ENCODE measurements at places on chromosomes 7 and 10.

DNA sequence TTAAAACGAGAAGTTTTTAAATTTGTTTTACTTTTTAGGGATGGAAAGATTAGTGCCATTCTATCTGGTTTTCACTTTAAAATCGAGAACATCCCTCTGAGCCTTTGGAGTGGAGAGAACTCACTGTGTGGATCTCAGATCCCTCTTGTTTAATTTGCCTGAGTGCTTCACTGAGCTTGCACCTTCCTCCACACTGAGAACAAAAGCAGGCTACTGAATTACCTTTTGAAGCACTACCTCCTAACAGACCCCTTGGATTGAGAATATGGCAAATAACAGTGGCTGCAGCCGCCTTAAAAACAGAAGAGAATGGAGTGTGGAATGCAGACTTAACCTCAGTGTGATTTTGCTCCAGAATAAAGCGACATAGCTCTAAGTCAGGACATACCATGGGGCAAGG is 204.7 kb downstream of the CNTNAP2 start:
- DNase-seq = no peak

DNA sequence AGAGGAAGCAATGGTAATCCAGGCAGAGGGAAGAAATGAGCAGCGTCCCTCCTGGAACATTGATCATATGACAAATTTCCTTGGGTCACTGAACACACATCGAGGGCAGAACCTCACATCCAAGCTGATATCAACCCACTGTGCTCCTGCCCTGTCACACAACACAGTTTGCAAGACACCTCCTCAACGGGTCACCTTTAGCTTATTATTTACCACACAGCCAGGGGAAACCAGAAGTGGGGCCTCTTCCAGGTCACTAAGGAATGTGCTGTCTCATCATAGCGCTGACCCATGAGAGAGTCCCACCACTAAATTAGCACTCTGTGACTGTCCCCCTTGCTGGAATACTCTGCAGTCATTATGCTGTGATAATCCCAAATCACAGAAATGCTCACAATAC is 69.7 kb upstream of the PPP1R3C start:
- no peak for DNase-seq

- no peak for DNase-seq
Measured at GRCh38 chr7:5687936-5688630, 93.4 kb downstream of the RNF216 start.

GRCh38 chr10:34161777-34162370 is 653.2 kb downstream of the PARD3 start:
- DNase-seq = no peak

DNA sequence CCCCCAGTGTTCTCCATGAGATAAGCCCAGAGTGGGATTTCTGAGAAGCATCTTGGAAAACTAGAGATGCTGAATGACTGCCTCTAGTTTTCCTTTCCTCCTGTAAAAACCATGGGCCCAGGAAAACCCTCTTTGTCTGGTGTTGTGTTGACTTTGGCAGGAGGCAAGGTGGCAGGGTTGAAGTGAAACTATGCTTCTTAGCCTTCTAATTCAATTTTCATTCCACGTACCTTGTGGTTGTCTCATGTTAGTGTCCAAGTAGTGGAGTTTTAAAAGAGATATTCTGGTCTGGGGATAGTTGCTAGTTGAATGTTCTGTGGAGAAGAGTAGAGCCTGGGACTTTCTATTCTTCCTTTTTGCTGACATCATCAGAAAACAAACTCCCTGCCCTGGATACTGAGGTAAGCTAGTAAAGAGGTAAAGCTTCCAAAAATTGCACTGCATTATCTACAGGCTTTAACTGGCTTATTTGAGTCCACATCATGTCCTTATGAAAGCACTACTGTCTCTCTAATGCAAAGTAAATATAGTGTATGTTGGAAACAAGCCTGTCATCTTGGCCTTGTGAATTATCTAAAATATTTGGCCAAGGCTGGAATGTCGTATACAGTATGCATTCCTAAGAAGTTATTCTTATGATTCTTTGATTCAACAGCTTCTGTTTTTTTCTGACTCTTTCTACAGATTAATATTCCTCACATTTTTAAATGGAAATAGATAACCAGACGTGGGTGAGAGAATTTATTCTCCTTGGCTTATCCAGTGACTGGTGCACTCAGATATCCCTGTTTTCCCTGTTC is at the start of gene OR2F2:
Gene OR2F2, plus strand, starts transcription at position 708 of the 800 bp plus-strand sequence. Its CDS starts 0 bp downstream, at position 708.
- DNase-seq = no peak

GRCh38 chr7:25940086-25940906 is 211.7 kb upstream of the NFE2L3 start:
- no peak for DNase-seq

GRCh38 chr7:31991406-31991805 is 78.8 kb downstream of the PDE1C start:
- no peak for DNase-seq

GRCh38 chr10:88114368-88114767 is 250.9 kb downstream of the PTEN start:
- DNase-seq = no peak

- no peak for DNase-seq
Measured at GRCh38 chr10:127472976-127473375, 76.1 kb upstream of the NPS start.

DNA sequence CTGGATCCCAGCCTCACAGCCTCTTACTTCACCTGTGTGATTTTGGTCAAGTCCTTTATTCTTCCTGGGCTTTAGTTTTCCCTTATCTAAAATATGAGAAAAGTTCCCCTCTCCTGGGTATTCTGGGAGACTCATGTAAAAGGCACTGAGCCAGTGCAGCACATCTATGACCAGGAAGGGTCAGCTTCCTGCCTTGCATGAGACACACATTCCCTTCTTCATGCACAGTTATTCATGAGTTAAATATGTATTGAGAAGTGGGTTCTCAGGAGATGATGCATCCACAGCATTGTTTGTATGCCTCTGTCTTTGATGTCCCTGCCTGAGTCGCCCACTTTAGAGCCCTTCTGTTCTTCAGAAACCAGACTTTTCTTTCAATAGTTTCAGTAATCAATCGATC is 33.3 kb downstream of the EGFR start:
- no peak for DNase-seq

GRCh38 chr7:2044883-2045471 is 187.8 kb downstream of the MAD1L1 start:
- DNase-seq = no peak

GRCh38 chr7:112362731-112363131 is 87.5 kb upstream of the IFRD1 start:
- no peak for DNase-seq

- no peak for DNase-seq
Measured at GRCh38 chr7:136023134-136023869, 46.1 kb upstream of the MTPN start.

- DNase-seq = no peak
Measured at GRCh38 chr7:86925221-86925620, 134.2 kb downstream of the ELAPOR2 start.

- DNase-seq = no peak
Measured at GRCh38 chr7:2191016-2191415, 41.7 kb downstream of the MAD1L1 start.

GRCh38 chr10:120392245-120392644 is 64.8 kb upstream of the PLPP4 start:
- no peak for DNase-seq

DNA sequence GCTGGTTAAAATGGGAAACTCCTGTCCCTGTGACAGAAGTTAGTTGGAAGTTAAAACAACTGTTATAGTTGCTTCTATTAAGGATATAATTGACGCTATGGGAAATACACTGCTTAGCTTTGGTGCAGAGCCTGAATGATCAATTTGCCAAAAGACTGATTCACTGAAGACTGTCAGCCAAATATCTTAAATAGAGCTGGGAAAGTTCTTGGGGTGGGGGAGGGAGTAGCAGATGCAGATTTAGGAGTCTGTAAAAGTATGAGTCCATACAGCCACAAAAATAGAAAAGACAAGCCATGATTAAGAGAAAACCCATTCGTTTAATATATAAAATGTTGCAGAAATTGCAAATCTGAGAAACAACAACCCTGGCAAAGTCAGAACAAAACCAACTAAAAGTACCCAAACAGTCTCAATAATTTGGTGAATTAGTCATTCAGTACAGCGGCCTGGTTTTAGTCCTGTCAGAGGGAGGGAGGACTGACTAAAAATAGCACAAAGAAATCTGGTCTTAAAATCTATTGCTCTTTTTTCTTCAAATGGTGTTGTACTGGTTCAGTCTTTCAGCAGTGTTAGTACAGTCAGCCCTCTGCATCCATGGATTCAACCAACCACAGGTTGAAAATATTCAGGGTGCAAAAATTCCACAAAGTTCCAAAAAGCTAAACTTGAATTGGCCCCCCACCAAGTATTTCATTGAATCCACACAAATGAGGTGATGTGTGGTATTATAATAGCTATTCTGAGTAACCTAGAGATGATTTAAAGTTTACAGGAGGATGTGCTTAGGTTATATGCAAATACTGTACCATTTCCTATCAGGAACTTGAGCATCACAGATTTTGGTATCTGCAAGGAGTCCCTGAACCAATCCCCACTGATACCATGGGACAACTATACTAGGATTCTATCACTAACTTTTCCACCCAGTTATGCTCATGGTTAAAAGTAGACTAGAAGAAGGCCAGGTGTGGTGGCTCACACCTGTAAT is 30.0 kb downstream of the STK17A start:
- no peak for DNase-seq

- no peak for DNase-seq
Measured at GRCh38 chr10:76086761-76087639, 655.6 kb downstream of the LRMDA start.

DNA sequence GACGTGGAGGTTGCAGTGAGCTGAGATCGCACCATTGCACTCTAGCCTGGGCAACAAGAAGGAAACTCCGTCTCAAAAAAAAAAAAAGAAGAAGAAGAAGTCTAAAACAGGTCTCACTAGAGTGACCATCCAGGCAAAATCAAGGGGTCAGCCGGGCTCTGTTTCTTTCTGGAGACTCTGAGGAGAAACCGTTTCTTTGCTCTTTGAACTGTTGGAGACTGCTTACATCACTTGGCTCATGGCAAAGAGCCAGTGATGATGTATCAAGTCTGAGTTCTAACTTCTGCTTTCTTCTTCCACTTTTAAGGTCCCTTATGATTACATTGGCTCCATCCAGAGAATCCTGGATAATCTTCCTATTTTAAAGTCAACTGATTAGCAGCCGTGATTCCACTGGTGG is 306.8 kb downstream of the WDR11 start:
- DNase-seq = no peak

DNA sequence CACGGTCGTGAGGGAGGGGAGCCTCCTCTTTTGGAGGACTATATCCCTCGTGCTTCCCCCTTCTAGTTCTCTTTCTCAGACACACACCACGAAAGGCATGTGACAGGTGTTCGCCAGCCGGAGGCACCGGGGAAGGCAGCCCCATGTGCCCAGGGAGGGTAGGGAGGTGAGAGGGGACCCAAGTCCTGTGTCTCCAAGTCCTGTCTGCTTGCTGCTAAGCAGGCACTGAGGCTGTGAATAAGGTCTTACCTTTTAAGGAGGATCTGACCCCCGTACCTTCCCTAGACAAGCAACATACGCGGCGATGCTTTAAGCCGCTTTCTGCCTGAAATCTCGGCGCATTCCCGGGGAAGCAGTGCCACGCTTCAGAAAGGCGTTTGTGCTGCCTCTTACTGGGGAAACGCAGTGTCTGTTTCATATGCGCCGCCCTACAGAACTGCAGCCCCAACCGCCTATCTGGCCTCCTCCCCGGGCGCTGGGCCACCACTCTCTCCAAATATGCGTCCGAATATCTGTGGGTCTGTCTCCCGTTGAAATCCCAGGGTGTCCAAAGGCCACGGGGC is 770 bp downstream of the PLXNA4 start:
- DNase-seq = no peak

DNA sequence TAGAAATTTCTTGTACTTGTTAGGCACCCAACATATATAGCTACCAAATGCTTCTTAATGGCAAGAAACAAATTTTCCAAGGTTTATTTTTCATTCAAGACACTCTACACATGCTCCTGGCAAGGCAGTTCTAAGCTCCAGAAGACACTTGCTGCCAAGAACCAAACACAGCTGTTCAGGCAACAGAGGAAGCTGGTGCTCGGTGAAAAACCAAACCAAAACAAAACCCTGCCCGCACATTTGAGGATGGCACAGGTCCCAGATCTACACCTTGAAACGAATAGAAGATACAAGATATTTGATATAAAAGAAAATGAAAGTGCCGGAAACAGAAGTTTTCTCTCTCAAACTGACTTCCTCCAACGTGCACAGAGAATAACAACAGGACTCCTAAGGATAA is 4.9 kb upstream of the DNTT start:
- no peak for DNase-seq

GRCh38 chr7:112743811-112744210 is 46.4 kb downstream of the TMEM168 start:
- DNase-seq = no peak

- DNase-seq = no peak
Measured at GRCh38 chr10:61052469-61053205, 108.7 kb upstream of the RHOBTB1 start.
